ENCODE measurements at places on chromosomes 1 and 21.
A peak's percentile ranks its signal among the peaks of the same experiment; 100 is the strongest.

- no peak for DNase-seq
These were observed 62.1 kb downstream of the RGS21 start for GRCh38 chr1:192378878-192379277.

DNA sequence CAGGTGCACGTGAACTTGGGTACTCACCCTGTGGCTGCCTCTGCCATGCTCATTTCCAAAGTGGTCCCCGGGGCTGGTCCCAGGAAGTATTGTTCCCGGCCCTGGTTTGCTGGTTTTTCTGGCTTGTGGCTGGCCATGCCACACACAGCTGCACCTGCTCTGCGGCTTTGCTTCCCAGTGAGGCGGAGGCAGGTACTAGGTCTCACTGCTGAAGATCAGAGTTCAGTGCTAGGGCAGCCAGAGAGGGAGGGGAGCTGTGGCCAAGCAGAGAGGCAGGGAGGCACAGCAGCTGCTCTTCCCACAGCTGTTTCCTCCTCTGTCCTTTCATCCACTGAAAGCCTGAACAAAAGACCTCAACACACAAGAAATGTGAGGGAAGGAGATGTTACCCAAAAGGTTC, 30.5 kb downstream of the ENO1 start:
- DNase-seq = no peak

DNA sequence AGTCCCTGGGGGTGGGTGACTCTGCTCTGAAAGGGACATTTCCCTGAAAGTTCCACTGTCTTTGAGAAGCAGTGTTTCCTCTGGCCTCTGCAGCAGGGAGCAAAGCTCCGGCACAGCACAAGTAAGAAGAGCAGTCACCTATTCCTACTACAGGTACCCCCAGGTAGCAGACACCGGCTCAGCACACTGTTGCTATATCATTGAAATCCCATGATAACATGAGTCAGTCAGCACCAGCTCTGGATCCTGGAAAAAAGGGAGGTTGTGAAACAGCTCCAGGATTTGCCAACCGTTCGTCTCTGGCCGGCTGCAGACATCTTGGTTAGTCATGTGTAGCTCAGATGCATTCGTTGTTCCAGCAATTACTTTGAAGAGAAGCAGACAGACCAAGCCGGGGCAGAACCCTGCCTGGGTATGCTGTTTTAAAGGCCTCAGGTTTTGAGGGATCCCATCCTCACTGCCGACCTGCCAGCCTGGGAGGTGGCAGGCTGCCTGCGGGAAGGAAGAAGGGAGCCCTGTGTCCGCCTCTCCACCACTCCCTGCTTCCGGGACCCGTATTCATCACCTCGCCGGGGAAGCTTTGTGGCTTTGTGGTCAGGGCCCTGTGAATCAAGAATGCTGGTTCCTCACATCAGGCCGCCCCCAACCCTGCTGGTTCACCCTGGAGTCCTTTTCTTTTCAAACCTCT, 139.2 kb downstream of the CLIC6 start:
- peak; percentile 52 for DNase-seq

DNA sequence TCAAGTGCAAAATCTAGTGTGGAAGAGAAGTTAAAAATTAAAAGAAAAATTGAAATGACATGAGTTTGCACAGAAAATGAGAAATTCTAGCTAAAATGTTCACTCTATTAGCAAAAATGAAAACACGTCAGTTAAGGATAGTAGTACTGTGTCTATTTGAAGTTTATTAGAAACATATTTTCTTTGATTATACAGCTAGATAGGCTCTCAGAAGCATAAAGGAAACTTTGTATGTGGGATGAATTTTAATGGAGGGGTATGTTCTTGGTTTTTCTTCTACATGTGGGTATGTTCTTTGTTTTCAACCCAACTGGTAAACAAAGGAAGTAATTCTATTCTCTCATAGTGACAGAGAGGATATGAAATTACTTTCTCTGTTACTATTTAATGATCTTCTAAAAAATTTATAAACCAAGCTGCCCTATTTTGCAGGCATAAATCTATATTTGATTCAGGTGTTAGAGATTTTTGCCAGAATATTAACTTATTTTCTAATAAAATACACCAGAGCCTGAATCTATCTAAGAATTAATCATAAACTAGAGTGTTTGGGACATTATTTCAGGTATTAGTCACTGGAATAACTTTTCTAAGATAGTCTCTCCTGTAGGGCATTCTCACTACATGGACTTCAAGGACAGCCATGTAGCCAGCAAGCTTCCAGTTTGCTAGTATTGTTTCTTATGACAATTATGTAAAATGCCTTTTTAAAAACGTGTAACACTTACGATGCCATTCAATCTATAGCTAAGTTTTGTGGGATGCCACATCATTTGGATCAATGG, 15.8 kb downstream of the GPSM2 start:
- no peak for DNase-seq

DNA sequence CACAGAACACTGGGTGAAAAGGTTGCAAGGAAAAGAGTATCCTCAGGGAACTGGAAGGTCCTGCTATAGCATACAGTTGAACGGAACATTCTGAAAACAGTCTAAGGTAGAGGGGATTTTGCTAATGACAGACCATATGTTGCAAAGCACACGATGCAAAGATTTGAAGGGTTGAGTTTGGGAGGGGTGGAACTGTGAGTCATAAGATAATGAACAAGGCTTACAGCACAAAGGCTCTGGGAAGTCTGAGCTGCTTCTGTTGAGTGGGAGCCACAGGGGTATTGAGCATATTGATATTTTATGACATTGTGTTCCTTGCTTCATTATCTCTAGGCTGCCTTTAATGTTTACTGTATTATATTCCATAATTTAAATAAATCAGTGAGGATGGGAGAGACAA, 104.9 kb downstream of the PLPPR4 start:
- no peak for DNase-seq

- peak; percentile 54 for DNase-seq
These were observed 228.2 kb downstream of the PBX1 start for GRCh38 chr1:164786980-164787833.

DNA sequence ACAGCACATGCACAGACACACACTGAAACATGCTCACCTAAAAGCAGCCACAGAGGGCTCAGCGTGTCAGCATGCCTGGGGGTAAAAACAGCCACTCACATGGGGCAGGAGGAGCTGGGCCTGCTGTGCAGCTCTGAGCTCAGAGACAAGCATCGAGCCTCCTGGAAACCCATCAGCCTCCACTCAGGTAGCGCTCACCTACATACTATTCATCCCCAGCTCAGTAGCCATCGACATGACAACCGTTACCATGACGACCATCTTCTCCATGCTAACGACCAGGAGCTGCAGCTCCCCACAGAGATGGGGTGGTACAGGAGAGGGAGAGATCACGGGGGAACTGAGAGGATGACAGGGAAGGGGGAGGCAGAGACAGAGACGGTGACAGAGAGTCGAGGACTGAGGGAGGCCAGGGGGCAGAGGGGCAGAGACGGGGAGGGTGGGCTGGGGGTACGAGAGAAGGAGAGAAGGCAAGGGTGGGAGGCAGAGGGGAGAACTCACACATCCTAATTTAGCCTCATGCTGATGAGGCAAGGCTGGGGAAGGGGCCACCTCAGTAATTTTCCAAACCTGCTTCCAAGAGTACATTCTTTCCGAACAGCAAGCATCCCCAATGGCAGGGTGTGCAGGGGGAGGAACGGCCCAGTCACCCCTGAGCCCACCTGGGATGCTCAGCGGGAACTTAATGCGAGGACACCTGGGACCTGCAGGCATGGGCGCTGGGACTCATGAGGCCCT, 28.4 kb downstream of the SDC3 start:
- no peak for DNase-seq

DNA sequence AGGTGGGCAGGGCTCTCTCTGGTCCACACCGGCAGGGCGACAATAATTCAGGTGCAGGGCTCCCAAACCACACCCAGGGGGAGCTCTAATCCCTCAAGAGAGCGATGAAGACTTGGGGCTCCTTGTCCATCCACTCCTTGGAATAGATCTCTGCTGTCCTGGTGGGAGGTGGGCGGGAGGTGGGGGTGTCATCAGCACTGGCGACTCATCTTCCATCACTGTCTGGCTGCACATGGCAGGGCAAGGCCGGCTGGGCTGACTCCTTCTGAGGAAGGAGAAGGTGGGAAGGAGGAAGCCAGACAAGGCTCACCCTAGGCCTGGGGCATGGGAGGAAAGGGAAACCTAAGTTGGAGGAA, 29.3 kb downstream of the TNNT2 start:
- no peak for DNase-seq

DNA sequence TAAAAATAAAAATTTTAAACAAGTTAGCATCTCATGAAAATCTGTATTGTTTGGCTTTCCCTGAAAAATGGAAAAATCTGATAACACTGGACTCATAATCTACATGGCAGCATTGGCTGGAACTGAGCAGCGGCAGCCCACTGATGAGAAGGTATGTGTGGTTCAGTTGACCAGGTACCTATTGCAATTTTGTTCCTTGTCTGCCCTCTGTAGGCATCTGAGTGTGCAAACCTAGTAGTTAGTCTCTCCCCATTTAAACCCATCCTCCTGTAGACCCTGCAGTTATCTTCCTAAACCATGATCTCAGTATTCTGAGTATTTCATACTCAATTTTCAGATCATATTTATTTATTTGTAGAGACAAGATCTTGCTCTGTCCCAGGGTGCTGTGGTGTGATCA, 59.4 kb upstream of the SERBP1 start:
- no peak for DNase-seq

GRCh38 chr21:25133939-25134338, 473.3 kb downstream of the MRPL39 start:
- no peak for DNase-seq

DNA sequence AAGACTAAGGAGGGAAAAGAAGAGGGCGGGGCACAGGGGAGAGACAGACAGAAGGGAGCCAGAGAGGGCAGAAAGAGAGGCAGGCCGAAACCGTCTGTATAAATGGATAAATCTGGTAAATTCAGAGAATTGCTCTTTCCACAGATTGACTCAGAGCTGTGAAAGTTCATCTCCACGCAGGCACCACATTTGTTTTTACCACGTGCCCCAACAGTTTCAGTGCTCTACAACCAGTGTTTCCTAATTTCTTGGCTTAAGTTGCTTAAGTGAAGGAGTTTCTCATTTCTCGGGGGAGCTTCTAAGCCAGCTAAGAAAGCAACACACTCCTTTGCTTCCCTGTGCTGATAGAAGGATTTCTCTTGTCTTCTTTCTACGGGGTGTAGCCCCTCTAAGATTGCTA, 87.1 kb downstream of the ENAH start:
- no peak for DNase-seq

Data from CD4-positive, alpha-beta T cell treated with Interleukin-4 for 1 hour (primary cell).